Hair follicle dermal papilla cell (primary cell): ENCODE measurements at places on chromosomes 3 and 15. TPM values are rescaled to one million over a fixed set of nuclear protein-coding genes. Genes with fewer than 3 reads are reported as not detected.

TERC gene
- total RNA-seq: 104 and 183 TPM in 2 replicates

EIF3J gene
- total RNA-seq: 25.1 and 30.3 TPM in 2 replicates

GCHFR gene
- total RNA-seq: 3.5 and 3.6 TPM in 2 replicates

PRC1 gene
- total RNA-seq: 19.3 and 21.1 TPM in 2 replicates

LNP1 gene
- total RNA-seq: 3.6 and 4.1 TPM in 2 replicates
